ENCODE measurements at places on chromosomes 6 and 20.
A peak's percentile ranks its signal among the peaks of the same experiment; 100 is the strongest.

GRCh38 chr6:10101551-10102252, 313.2 kb downstream of the TFAP2A start:
- DNase-seq, result no peak

DNA sequence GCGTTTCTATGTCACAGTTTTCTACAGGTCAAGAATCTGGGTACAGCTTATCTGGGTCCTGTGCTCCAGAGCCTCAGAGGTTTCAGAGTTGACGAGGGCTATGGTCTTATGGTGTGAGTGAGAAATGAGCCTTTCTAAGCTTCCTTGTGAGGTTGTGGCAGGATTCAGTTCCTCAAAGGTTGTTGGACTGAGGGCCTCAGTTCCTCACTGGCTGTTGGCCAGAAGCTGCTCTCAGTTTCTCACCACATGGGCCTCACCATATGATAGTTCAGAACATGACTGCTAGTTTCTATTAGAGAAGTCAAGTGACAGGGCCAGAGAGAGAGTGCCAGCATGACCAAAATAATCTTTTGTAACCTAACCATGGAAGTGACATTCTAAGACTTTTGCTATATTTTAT, 96.1 kb downstream of the NUS1 start:
- no peak for DNase-seq

DNA sequence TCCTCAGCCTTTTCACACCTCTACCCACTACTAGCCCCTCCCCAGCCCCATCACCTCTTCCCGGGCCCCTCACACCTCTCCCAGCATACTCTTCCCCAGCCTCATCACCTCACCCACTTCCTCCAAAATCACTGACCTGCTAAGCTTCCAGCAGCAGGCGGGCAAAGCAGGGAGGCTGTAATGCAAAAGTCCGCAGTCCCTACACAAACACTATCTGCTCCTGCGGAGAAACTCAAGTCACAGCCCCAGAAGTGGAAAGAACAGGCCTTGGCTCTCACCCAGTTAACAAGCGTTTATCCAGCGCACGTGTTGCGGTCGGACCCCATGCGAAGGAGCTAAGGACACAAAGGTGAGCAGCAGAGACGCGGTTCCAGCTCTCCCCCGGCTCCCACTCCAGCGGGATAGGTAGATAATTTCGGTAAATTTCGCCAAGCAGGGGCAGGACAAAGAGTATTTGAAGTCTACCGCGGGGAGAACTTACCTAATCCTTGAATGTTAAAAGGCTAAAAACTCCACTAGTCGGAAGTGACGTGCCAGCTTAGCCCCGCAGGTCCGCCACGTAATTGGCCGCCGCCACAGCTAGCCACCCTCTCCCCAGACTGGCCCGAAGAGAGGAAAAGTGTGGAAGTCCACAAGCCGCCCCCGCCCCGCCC, 728 bp upstream of the TRIM39 start:
- DNase-seq, result peak; percentile 87

DNA sequence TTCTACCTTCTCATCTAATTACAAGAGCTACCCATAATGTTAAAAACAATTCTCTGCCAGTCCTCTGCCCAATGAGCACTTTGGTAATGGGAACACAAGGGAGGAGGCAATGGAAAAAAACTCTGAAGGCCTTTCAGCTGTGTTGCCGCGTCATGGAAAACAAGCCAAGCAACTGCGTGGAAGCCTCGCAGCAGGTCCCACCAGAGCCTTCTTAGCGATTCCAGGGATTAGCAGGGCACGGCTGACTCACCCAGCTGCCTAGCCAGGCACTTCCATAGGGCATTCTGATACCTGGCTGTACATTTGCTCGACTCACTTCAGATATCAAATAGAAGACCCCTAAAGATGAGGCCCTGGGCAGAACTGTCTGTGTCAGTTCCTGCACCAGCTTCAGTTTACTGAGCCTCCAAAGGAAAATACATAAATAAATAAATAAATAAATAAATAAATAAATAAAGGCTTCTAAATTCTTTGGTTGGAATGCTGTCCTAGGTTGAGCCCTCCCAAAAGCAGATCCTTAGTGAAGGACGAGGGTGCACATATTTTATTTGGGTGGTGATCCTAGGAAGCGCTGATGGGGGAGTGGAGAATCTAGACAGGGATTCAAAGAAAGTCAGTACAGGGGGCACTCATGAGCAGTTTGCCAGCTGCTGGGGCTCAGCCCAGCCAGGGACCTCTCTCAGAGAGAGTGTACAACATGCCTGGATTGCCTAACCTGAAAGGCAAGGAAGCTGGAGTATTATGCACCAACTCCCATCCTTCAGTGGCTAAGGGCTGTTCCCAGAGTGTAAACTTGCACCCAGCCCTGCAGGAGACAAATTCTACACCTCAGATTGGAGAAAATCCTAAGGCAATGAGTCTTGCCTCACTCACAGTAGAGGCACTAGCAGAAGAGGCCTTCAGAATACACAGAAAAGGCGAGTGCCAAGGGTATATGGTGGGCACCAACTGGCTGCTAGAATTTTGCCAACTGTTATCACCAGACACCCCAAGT, 18.2 kb downstream of the SNAP25 start:
- no peak for DNase-seq

GRCh38 chr6:28349344-28349891, 329 bp upstream of the ZKSCAN3 start:
- no peak for DNase-seq

DNA sequence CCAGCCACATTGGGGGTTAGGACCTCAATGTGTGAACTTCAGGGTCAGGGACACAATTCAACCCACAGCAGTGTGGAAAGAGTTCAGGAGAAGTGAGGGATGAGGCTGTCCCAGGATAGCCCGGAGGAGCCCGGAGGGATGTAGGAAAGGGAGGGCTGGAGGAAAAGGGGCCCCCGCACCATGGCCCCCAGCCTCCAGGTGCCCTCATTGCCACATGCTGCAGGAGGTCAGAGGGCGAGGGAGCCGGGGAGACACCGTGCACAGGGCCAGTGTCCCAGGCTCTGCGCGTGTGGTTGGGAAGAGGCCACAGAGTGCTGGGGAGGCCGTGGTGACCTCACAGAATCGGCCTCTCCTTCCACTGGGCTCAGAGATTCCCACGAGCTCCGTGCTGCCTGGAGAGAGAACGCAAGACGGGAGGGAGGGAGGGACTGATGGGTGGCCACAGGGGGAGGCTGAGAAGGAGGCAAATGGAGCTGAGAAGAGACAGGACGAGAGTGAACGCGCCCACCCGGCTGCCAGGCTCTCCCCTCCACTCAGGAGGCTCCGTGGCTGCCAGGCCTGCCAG, 215.1 kb downstream of the DLL1 start:
- no peak for DNase-seq

GRCh38 chr20:49187330-49187850, 744 bp downstream of the STAU1 start:
- DNase-seq, result no peak

- DNase-seq, result no peak
These were observed 166.0 kb downstream of the PDSS2 start for GRCh38 chr6:107293350-107293749.

DNA sequence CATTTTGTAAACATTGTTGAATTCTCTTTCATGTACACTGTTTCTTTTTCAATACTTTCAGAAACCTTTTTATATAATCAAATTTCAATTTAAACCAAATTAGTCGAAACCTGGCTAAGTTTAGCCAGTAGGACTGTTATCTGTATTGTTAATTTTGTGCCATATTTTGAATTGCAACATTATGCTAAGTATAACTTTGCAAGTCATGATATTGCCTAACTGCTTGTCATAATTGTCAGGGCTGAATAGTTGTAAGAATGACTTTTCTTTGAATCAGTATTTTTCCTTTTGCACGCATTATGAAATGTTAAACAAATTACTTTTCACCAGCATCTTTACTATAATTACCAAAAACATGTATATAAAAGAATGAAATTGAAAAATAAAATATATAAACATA, 82.7 kb downstream of the SAMD3 start:
- DNase-seq, result no peak

- DNase-seq, result no peak
These were observed 95.9 kb downstream of the FYN start for GRCh38 chr6:111777357-111777756.

GRCh38 chr6:147765541-147765940, 257.1 kb downstream of the SAMD5 start:
- DNase-seq, result no peak

DNA sequence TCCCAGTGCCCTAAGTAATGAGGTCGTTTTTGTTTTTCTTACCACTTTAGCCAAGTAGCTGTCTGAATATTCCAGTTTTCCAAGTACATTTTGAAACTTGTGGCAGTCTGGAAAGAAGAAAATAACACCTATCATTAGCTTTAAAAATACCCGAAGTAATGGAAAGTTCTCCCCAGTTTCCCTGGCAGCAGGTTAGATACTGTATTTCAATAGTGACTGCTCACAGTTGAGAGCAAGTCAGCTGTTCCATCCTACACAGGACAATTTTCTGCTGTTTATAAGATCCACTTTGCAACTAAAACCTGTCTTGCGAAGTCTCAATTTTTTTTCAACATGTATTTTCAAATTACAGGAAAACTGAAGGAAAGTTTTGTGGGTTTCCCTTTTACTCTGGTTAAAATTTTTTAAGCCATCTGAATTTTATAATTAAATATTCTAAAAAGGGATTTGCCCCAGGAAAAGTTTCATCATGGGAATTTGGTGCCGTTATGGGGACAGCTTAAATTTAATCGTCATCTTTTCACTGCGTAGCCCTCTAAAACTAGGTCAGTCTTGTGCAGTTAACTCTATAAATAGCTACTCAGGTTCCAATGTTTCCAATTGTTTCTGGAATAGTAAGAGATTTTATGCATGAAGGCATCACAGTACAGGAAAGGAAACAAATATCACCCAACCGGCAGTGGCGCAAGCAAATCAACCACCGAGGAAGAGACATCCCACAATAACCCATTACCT, 96.9 kb downstream of the MBOAT1 start:
- no peak for DNase-seq

DNA sequence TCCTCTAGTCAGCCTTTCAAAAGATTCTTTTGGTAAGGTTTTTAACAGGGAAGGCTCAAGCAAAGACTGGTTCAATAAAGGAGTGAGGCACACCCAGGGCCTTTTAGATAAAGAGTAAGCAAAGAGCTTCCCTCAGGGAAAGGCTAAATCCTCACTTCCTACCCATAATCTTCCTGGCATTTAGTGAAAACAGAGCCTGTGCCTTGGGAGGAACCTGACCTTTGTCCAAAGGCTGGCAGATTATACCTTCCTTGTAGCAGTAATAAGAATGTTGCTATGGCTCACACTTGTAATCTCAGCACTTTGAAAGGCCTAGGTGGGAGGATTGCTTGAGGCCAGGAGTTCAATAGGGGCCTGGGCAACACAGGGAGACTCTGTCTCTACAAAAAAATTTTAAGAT, 280.1 kb upstream of the PLCB4 start:
- DNase-seq, result no peak

DNA sequence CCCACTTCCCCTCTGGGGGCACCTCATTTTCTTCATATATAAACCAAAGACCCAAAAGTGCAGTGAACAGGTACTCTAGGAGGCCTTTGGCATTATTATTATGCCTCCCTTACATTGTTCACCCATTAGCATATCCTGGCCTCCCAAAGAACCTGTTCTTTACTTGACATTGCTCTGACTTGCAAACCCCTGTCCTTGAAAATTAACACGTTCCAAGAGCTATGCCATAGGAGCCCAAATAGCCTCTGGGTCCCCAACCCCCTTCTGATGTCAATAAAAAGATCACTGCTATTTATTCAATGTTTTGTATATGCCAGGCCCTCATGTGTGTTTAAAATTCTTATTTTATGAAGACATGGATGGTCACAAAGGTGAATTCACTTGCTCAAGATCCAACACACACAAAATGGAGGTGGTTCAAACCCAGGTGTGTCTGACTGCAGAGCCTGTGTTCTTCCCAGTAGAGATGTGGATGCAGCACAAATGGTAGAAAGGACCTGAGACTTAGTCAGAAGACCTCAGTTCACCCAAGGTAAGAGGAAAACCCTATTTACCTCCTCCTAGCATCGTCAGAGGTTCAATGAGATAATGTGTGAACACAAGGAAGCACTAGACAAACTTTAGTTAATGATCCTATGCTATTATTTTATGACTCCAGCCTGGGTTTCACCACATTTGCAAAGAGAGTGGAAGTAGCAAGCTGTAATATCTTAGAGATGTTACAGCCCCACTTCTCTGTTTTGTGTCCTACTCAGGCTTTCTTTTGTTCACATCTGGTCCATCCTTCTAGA, 36.6 kb downstream of the BCL2L1 start:
- no peak for DNase-seq

GRCh38 chr6:46051962-46052361, 36.3 kb upstream of the CLIC5 start:
- no peak for DNase-seq

- DNase-seq, result no peak
These were observed 83.0 kb upstream of the GATA5 start for GRCh38 chr20:62558779-62559178.

DNA sequence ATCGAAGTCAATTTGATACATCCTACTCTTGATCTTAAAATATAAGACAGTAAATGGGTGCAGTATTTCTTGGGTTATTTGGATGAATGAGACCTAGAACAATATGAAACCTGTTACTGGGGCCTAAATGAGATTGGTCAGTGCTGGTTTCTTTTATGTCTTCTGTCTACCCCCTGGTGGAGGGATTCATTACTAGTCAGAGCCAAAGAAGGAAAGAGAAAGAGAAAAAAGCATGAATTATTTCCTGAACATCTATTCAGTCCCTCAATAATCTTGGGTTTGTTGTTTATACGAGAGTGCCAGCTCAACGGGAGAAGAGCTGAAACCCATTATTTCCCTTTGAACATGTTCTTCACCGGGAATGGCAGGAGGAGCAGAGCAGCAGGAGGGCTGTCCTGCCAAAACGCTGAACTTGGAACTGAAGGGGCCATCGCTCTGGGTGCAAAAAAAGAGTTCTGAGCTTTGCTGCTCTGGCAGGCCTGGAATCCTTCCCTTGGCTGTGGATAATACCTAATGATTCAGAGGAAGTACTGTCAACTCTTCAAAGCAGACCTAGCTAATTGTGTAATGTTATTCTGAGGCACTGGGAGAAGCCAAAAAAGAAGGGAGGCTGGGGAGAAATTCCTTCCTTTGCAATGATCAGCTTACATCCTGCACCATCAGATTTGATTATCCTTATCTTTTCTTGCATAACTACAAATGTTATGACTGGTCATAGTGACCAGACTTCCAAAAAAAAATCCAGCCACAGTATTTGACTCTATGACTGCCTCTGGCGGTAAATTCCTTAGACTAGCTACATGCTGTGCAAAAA, 72.0 kb downstream of the BLOC1S5 start:
- peak; percentile 77 for DNase-seq

GRCh38 chr6:117346142-117346930, 79.4 kb downstream of the ROS1 start:
- peak; percentile 41 for DNase-seq

- no peak for DNase-seq
These were observed 338.7 kb downstream of the HTR1B start for GRCh38 chr6:77124604-77125003.

Data from KBM-7 (cell line).